ENCODE measurements at places on chromosomes 12 and 14.
A peak's percentile ranks its signal among the peaks of the same experiment; 100 is the strongest.

- no peak for DNase-seq
Observed at GRCh38 chr12:42968426-42968825, 378.9 kb upstream of the PRICKLE1 start.

GRCh38 chr12:26878661-26879119 is 45.7 kb upstream of the ITPR2 start:
- peak; percentile 83 for DNase-seq

DNA sequence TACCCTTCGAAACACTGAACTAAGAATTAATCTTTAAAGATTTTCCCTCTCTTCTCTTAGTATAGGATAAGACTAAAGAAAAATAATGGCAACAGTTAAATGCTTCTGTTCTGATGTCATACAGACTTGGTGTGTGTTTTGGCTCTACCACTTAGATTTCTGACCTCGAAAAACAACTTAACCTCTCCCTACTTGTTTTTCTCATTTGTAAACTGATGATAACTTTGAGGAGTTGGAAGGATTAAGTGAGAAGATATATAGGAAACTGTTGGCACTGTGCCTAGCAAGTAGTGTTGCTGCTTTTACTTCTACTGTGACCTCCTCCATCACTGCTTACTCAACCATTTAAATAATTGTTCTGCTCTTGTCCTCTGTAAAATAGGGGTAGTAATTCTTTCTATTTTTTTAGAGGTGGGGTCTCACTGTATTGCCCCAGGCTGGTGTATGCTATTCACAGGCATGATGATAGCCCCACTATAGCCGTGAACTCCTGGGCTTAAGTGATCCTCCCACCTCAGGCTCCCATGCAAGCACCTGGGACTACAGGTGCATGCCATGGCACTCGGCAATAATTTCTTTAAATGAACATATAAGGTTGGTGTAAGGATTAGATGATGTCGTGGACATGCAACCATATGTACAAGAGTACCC is 22.4 kb downstream of the PALS1 start:
- DNase-seq, result no peak

GRCh38 chr14:74077401-74077800 is 6.9 kb downstream of the ALDH6A1 start:
- DNase-seq, result no peak

DNA sequence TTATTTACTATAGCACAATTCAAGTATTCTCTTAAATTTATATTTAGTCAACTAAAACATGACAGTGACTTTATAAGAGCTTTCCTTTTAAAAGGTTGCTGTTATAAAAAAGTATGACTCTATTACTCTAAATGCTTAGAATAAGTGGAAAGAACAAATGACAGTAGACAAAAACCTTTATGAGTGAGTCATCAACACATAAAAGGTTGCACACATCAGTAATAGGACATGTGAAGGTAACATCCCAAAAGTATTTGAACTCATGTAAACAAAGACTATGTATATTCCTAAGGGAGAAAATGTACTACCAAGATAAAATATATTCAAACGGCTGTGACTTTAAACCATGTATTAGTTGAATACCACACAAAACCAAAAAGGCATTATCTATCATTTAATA is 98.8 kb downstream of the PAWR start:
- no peak for DNase-seq

DNA sequence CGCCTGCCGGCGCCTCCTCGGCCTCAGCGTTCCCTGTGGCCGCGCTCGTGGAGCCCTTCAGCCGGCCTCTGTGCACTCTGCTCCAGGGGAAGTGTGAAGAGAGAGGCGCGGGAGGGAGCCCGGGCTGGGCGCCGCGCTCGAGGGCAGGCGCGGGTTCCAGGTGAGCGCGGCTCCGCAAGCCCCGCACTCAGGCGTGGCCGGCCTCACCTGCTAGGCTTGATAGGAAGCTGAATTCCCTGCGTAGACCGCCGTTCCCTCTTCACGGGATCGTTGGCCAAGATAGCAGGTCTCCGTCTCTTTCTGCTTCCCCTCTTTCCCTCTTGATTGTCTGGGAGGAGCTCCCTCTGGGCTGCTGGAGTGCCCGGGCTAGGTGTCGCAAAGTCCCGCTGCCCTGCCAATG is 89.7 kb downstream of the ASCL4 start:
- DNase-seq, result no peak

- peak; percentile 11 for DNase-seq
Observed at GRCh38 chr14:69360438-69361108, 37.5 kb downstream of the ERH start.

- no peak for DNase-seq
Observed at GRCh38 chr12:28051516-28052354, 79.2 kb upstream of the PTHLH start.

GRCh38 chr12:119594399-119594730 is 791 bp downstream of the TMEM233 start:
- DNase-seq, result no peak

GRCh38 chr14:93081876-93082570 is 33.7 kb downstream of the ITPK1 start:
- no peak for DNase-seq

GRCh38 chr12:21825886-21826617 is 51.5 kb upstream of the KCNJ8 start:
- DNase-seq, result no peak

DNA sequence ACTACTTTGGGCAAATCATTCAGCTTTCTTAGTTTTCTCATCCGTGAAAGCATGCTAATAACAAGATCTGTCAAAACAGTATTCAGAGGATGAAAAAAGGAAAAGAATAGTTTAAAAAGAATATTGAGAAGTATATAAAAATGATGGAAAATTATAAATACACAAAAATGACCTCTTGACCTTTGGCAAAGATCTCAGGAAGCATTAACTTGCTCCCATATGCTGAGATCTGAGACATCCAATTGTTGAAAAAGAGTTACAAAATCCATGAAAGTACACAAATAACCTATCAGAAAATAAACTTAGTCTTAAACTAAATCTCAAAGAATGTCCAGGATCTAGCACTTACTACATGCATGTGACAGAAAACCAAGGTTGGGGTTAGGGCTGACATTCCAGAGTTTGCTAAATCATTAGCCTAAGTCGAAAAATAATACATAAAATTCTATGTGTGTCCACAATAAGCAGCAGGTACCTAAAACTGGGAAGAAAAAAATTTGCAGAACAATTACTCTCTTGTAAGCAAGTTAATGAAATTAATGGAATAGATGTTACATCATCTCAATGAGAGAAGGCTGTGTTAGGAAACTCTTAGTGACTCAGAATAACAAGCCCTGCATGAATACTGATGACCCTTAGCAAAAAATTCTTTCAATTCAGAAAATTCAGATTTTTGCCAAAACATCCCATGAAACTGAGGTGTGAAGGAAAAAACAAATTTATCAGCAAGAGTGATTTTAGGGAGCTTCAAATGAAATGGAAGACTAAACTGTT is 3.4 kb downstream of the PAH start:
- no peak for DNase-seq

DNA sequence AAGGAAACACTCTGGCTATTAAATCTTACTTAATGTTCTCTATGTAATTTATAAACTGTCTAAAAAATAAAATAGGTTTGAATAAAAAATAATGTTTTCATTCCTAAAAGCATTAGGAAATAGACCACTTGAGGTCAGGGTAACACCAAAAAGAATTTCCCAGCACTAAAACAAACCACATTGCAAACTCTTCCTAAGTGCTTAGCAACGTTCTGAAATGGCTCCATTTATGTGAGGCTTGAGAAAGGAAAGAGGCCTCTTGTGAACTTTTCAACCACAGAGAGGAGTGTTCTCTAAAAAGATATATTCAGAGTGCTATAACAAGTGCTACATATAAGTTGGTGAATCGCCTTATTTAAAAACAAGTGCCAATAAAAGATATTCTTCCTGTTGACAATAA is 42.7 kb downstream of the ALX1 start:
- DNase-seq, result no peak

- DNase-seq, result no peak
Observed at GRCh38 chr14:93028724-93029076, 87.0 kb downstream of the ITPK1 start.

- no peak for DNase-seq
Observed at GRCh38 chr14:55361190-55361589, 50.4 kb downstream of the ATG14 start.

DNA sequence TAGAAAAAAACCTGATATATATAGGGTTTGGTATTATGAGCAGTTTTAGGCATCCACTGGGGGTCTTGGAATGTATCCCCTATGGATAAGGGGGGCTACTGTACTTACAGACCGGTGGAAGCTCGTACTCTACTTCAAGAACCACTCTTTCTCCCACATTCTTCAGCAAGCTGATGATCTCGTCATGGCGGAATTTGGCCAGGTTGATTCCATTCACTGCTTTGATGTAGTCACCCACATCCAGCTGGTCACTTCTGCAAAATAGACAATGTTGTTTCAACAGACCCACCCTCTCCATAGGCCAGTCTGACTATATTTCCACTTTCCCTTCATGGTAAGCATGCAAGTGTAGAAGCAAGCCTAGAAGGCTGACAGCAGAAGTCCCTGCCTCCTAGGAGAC is 139.9 kb downstream of the GRIP1 start:
- no peak for DNase-seq

GRCh38 chr12:110028323-110028722 is 20.0 kb downstream of the C12orf76 start:
- DNase-seq, result no peak

DNA sequence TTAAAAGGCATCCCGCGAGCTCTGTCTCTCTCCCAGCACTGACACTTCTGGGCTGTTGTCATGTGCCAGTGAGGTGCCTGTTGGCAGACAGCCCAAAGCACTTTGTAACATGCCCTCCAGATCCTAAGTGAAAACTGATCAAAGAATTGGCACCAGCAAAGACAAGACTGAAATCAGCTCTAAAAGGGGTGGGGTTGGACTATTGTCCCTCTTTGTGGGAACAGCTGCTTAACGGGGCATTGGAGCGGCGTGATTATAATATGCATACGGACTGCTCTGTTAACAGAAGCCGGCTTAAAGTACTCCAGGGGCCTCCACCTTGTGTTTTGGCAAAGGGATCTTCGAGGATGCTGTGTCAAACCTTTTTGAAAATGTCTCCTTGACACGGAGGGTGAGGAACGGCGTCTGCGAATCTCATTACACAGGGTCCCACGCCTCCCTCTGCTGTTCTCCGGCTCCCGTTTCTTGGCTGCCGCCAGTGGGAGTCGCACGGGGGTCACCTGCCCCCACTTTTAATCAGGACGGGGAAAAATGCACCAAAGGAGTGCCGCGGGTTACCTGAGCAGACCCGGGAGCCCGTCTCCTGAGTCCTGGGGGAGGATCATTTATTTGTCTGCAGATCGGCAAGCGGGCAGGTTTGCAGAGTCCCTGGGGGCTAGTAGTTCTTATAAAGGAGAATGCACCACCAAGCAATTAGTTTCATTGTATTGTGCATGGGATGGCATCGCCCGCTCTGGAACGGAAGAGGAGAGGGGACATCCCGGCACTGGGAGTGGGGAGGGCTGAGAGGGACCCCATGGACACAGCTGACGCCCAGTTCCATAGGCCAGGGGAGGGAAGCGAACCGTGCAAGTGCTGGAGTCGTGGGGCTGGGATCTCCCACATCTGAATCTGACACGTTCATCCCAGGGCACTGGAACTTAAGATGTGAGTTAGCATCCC is 44.3 kb downstream of the SPRING1 start:
- no peak for DNase-seq

- DNase-seq, result no peak
Observed at GRCh38 chr12:46941981-46942380, 116.2 kb upstream of the SLC38A4 start.

- no peak for DNase-seq
Observed at GRCh38 chr12:4201333-4202100, 72.0 kb upstream of the CCND2 start.

DNA sequence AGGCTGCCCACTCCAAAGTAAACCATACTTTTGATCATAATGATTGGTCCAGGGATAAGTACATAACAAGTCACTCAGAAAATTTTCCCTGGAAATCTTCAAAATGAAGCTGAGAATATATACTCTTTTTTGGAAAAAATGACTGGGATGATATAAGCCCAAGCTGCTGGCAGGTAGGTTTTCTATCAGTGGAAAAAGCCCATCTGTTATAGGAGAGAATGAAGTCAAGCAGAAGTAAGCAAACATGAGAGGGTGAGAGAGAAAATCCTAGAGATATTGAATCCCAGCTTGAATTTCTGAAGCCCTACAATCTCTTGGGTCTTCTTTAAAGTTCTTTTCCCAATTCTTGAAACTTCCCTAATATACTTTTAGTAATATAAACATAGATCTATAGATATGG is 37.3 kb upstream of the ZDHHC17 start:
- no peak for DNase-seq

- no peak for DNase-seq
Observed at GRCh38 chr12:10634427-10634826, 21.0 kb upstream of the MAGOHB start.

- peak; percentile 78 for DNase-seq
Observed at GRCh38 chr14:105193916-105194782, 13.0 kb upstream of the NUDT14 start.

DNA sequence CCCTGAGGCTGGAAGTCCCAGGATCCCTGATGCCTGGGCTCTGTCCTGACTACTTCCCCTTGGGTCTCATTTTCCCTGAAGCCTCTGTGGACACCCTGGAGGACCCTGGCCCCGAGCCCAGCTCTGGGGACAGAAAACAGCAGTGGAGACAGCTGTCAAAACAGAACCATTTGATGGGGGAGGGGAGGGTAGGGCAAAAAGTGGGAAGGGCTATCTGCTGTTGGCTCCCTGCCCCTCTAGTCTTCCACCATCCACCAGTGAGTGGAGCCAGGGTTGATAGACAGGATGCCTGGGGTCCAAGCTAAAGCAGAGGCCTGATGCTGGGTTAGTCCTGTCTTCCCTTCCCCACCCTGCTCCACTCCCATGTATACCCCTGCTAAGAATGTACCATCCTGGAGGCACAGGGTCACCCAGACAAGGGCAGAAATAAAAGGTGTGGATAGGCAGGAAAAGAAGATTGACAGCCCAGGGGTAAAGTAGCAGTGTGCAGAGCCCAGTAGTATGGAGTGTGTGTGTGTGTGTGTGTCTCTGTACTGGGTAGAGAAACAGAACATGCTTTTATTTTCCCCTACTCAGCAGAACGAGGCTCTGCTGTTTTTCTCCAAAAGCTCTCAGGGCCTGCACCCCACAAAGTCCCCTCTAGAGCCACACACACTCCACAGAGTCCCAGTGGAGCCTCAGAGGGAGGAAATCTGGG is 9.8 kb downstream of the ZNF385A start:
- DNase-seq, result peak; percentile 91

DNA sequence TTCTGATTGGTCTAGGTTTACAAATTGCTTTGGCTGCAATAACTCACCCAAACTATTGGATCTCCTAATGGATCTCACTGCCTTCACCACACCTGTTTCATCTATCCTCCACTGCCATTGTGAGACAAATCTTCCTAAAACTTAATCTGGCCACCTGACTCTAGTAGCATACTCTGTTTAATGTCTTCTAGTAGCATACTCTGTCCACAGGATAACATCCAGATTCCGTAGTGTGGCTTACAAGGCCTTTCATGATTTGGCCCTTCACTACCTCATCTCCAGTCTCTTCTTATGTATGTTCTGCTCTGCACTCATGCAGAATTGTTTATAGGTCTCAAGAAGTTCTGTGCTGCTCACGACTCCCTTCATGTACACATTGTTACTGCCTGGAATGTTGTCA is 10.0 kb downstream of the HSD17B6 start:
- DNase-seq, result no peak

All from SHP77 (cell line).